GM04504 (cell line): ENCODE measurements at places on chromosomes 2 and 18.

GRCh38 chr18:48921305-48922225 is 29.2 kb downstream of the SMAD7 start:
- DNase-seq: no peak

- no peak for DNase-seq
Observed at GRCh38 chr18:54260396-54261072, 8.8 kb upstream of the POLI start.

DNA sequence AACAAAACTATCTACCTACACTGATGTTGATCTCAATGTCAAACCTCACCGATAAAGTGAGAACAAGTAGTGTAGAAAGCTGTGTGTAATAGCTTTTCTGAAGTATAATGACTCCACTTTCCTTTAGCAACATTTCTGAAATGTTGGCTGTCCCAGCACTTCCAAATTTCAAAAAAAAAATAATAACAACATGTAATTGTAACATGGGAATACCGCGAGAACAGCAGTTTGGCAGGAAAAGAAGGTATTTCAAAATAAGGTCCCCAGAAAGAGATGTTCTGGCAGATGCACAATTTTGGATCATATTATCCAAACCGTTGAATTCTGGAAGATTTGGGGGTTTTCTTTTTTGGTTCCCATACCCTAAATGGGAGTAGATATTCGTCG is 352.0 kb downstream of the ARHGAP15 start:
- DNase-seq: no peak

- no peak for DNase-seq
Observed at GRCh38 chr2:187409682-187410081, 38.4 kb downstream of the CALCRL start.

DNA sequence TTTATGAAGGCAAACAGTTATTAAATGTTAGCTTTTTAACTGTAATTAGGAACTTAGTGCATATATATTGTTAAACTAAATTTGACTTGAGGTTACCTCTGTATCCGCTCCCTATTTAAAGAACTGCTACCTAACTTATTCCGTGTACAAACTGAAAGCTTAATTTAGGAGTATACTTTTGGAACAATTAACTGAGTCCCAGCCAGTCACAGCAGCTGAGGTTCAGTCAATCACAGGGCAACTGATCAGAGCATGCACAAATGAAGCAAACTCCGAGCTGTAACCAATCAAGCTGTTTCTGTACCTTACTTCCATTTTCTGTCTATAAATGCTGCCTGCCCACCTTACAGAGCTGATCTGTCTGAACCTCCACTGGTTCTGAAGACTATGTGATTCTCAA is 61.2 kb downstream of the RAB3GAP1 start:
- no peak for DNase-seq

- DNase-seq: no peak
Observed at GRCh38 chr2:148238561-148238960, 217.7 kb downstream of the MBD5 start.

- no peak for DNase-seq
Observed at GRCh38 chr2:152400607-152401214, 65.7 kb downstream of the FMNL2 start.

- peak; percentile 32 for DNase-seq
Observed at GRCh38 chr2:223460774-223461211, 141.4 kb downstream of the SCG2 start.

GRCh38 chr2:219643084-219643473 is 15.6 kb downstream of the SLC4A3 start:
- no peak for DNase-seq

DNA sequence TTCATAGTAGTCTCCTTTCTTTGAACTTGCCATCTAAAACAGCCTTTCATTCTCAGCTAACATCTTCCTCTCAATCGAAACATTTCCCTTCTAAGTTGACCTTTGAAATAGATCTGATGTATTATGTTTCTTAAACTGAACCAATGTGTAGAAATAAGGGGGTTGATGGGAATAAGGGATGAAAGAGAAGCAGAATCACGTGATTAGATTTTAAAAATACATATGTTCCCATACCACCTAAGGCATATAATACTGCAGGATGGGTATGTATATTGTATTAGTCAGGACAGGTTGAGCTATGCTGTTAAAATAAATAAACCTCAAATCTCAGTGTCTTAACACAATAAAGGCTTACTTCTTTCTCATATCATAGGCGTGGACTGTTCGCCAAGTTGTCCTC is 207.5 kb upstream of the SRD5A2 start:
- no peak for DNase-seq

DNA sequence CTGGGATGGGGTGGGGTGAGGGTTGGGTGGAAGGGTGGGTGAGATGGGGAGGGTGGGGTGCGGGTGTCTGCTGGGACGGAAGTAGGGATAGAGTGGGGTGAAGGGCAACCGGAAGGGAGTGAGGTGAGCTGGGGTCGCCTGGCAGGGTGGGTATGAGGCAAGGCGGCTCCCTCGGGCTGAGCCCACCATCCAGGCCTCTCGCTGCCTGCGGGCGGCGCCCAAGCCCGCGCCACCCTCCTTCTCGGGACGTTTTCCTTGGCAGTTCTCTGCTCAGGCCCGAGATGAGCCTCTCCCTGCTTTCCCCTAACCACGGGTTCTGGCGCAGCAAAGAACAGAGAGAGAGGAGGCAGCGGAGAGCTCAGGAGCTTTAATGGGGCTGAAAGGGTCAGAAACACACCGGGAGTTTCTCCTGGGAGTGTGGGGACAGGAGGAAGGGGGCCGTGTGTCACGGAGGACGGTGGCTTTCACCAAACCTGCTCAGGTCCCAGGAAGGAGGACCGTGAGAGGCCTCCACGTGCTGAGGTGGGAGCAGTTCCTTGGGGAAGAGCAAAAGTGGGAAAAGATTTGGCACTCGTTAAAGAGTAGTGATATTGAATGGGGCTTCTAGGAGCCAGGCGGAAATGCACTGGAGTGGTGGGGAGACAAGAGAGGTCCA is 4.1 kb downstream of the FEV start:
- DNase-seq: no peak

DNA sequence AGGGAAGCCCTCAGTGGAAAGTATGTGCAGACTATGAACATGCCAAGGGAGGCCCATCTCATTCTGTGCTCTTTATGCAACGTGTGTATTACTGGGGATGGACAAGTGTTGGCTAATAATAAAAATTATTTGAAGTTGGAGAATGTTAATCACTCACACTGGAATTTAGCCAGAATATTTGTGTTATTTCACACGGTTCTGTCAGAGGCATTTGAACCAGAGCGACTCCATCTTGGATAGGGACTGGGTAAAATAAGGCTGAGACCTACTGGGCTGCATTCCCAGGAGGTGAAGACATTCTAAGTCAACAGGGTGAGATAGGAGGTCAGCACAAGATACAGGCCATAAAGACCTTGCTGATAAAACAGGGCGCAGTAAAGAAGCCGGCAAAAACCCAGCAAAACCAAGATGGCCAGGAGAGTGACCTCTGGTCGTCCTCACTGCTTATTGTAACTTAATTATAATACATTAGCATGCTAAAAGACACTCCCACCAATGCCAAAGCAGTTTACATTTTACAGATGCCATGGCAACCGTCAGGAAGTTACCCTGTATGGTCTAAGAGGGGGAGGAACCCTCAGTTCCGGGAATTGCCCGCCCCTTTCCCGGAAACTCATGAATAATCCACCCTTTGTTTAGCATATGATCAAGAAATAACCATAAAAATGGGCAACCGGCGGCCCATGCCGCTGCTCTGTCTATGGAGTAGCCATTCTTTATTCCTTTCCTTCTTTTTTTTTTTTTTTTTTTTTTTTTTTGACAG is 2.6 kb upstream of the FZD5 start:
- no peak for DNase-seq

GRCh38 chr18:77102259-77103040 is 30.1 kb downstream of the MBP start:
- DNase-seq: peak; percentile 65

- no peak for DNase-seq
Observed at GRCh38 chr18:45940724-45941123, 26.4 kb downstream of the EPG5 start.

- DNase-seq: no peak
Observed at GRCh38 chr18:48404716-48405507, 4.3 kb downstream of the ZBTB7C start.

- no peak for DNase-seq
Observed at GRCh38 chr2:101983486-101983885, 8.3 kb upstream of the IL1R2 start.

- DNase-seq: no peak
Observed at GRCh38 chr2:200086911-200087310, 131.5 kb downstream of the MAIP1 start.

GRCh38 chr2:128450211-128451024 is 131.8 kb upstream of the HS6ST1 start:
- no peak for DNase-seq

- no peak for DNase-seq
Observed at GRCh38 chr2:2743164-2743571, 412.1 kb upstream of the MYT1L start.

GRCh38 chr2:64393383-64394010 is 60.5 kb upstream of the LGALSL start:
- no peak for DNase-seq

- DNase-seq: no peak
Observed at GRCh38 chr2:223068071-223068470, 16.1 kb downstream of the KCNE4 start.

GRCh38 chr2:234437642-234438304 is 59.1 kb downstream of the ARL4C start:
- no peak for DNase-seq

DNA sequence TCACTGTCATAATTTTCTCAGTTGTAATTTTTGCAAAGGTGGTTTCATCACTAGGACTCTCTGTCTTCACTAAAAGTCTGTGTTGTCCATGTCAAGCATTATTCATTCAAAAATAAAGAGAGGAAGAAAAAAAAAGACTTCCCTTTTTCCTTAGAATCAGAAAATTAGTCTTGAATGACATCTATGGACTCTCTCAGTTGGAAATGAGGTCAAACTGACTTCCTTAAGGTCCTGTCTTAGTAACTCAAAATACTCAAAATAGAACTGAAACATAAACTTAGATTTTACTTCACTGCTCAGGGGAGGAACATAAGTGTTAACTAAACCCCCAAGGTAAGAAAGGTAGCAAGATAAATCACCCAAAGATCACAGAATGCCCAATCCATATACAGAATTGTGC is 2.2 kb upstream of the ZNF407 start:
- DNase-seq: no peak

- DNase-seq: peak; percentile 1
Observed at GRCh38 chr18:77650799-77651385, 401.2 kb downstream of the GALR1 start.

DNA sequence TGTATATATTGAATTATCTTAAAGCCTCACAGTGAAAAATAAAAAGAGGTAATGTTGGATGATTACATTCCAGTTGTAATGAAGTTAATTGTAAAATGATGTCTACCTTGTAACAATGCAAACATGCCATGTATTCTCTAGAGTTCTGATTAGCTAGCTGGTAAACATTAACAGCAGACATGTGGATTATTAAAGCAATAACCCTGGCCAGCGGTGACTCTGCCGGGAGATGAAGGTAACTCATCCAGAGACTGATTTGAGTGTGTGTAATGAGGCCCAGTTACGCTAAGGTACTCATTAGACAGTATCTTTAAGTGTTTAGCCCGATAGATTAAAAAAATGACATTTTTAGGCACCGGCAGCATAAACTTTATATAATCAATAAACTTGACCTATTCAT is 79.6 kb upstream of the REV1 start:
- DNase-seq: no peak

GRCh38 chr2:11379558-11379957 is 35.1 kb upstream of the ROCK2 start:
- DNase-seq: peak; percentile 47

DNA sequence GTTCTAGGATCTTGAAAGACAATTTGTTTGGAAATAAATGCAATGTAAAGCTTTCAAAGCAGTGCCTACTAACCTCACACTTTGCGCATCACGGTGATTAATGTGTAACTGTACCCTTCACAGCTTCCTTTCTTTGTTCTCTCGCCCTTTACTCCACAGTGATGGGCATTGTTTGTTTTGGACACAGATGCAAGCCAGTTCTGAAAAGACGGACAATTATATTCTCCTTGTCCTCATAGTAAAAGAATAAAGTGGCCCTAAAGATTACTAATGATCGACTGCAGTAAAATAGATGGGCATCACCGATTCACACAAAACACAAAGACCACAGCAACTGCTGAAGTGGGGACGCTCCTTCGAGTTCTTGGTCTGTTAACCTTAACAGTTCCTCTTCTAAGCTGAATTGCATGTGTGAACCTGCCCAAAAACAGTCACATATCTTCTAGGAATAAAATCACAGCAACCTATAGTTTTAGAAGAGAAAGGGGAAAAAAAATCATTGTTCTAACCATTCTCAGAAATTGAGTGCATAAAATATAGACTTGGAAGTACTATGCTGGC is 7.7 kb downstream of the L3MBTL4 start:
- DNase-seq: no peak

GRCh38 chr2:67845621-67846369 is 217.0 kb downstream of the C1D start:
- no peak for DNase-seq

GRCh38 chr18:80238651-80239260 is 8.6 kb downstream of the PARD6G start:
- no peak for DNase-seq

- DNase-seq: no peak
Observed at GRCh38 chr2:42345986-42346385, 15.0 kb downstream of the COX7A2L start.

DNA sequence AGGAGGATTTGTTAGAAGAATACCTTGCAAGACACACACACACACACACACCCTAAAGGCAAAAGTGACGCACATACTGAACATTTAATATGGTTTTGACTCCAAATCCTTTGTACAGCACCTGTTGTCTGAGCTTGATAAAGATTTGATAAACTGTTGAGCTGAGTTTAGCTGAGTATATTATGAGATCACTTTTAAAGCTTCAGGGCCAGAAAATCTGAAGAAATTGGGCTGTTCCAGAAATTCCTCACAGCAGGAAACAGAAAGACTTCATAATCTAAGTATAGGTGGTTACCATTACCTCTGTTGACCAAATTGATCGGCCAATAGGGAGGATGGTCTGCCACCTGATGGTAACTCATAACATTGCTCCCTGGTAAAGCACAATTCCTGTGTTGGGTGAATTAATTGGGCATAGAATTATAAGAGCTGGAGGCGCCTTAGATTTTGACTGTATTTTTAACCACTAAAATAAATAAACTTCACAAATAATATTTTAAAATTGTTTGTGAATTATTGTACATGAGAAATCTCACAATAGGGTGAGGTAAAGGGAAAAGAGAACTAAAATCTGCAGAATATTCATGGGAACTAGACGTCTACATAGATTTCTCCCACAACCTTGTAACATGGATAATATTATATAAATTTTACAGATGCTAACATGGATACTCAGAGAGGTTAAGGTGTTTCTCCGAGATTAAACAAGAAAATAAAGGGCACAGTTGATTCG is 21.8 kb upstream of the RPIA start:
- no peak for DNase-seq

DNA sequence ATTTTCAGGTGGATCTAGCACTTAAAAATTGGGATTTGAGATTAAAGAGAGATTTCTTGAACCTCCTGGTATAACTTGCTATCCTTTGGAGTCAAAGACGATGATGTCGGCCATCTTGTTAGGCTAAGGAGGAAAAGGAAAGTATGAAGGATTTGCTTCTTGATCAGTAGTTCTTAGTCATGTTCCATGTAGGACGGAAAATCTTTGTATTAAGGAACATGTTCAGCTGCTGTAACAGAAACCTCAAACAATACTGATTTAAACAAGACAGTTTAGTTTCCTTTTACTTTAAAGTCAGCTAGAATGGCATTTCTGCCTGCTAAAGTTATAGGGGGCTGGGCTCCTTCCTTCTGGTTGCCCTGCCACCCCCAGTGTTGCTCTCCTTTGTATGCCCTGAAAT is 56.4 kb upstream of the MGAT5 start:
- DNase-seq: no peak
